A673 (cell line): ENCODE measurements at places on chromosomes 7 and 10. TPM values are rescaled to one million over a fixed set of nuclear protein-coding genes. Genes with fewer than 3 reads are reported as not detected.

DYNC1I1 gene
- total RNA-seq = 2.1 and 3.6 TPM in 2 replicates

MKI67 gene
- total RNA-seq = 242 and 249 TPM in 2 replicates

ELFN1 gene
- total RNA-seq = 0.09 TPM in 1 of 2 replicates, not detected in the other

DNA sequence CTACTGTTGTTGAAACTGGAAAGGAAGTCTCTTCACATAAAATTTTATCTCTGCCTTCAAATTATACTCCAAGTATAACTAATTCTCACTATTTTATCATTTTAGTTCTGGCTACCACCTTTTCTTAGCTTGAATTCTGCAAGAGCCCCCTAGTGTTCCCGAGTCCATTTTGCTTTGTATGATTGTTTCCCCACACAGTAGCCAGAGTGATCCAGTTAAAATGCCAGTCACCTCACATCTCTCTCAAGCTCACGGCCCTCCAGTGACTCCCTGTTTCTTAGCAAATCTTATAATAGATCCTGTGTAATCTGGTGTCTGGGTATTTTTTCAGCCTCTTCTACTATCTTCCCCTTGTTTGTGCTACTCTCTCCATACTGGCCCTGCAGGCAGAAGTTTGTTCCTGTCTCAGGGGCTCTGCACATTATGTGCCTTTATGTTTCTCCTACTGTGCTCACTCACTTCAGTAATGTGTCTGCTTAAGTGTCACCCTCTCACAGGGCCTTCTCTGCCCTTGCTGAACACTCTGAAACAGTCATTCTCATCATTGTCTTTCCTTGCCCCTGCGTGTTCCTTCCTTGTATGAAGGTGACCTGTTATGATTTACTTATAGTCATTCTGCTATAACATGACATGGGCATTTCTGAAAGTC is 8.9 kb downstream of the WAC start:
- H3K27me3 ChIP-seq = no peaks in the 10 kb centered on the region
- peaks cover 90% of the 10 kb centered on the region for H3K36me3 ChIP-seq
- no peaks in the 10 kb centered on the region for H3K4me1 ChIP-seq
- no peak overlapping the region for H3K27ac ChIP-seq

DNA sequence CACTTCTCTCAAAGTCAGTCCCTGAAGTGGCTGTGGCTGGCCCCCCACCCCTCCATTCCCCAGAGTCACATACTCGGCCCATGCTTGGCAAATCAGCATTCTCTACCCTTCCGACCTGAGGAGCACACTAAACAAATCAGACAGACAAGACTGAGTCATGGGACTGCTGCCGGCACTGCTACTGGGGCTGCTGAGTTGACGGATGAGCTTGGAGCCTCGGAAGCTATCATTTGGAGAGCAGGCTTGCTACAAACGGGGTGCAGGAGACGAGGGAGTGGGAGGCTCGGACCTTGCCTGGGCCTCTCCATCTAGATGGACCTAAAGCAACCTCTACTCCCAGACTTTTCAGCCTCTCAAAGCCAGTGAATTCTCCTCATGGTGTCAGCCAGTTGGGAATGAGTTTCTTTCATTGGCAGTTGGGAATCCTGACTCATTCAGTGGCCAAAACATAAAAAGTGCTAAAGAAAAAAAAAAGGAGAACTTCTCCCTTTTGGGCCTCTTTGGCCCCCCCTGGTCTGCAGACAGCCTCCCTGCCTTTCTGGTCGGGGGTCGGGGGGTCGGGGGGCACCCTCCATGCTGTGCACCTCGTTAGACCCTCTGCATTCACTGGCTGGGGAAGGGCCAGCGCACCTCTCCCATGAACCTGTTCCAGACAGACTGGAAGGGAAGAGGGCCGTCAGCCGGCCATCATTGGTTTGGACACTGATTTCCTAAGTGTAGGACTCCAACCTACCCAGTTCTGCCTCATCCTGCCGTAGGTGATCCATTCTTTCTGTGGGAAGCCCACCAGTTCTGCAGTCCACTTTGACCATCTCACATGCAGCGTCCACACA is 52.3 kb upstream of the COL13A1 start:
- no peaks in the 10 kb centered on the region for H3K27me3 ChIP-seq
- no peak overlapping the region for H3K4me3 ChIP-seq
- no peaks in the 10 kb centered on the region for H3K36me3 ChIP-seq
- no peak for DNase-seq
- H3K4me1 ChIP-seq = no peaks in the 10 kb centered on the region

DNA sequence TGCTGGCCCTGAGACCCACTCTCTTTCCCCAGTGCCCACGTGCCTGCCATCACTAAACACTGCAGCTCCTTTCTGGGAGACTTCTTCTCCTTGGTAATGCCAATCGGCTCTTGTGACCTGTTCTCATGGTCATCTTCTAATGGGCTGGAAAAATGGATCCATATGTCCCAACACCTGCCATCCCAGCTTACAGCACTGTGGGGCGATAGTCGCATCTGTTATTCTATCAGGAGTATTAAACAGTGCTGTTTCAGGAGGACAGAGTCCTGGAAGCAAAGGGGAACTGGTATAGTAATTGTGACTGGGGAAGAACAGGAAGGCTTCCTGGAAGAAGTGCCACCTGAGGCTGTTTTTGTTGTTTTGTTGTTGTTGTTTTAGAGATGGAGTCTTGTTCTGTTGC is 411.2 kb downstream of the GLRX3 start:
- DNase-seq = peak; percentile 42
- no peak overlapping the region for H3K27ac ChIP-seq
- H3K4me1 ChIP-seq = peaks cover 13% of the 10 kb centered on the region
- H3K4me3 ChIP-seq = no peak overlapping the region
- no peaks in the 10 kb centered on the region for H3K27me3 ChIP-seq

DNA sequence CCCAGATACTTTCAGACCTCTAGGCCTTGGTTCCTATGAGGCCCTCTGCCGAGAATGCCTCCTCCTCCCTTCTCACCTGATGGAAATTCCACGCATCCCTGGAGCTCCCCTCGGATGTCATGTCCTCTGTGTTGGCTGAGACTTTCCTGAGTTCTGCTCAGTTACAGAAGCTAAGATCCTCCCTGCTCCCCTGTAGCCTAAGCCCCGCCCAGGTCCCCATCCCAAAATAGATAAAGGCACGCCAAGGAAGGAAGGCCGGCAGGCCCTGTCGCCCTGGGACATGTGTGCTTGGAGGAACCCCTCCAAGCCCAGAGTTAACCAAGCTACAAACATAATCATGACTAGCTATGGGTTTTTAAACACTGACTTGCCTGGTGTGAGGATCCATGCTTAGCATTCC is 123.5 kb downstream of the SORBS1 start:
- no peak for DNase-seq
- H3K27ac ChIP-seq = no peak overlapping the region
- H3K4me3 ChIP-seq = no peak overlapping the region
- H3K4me1 ChIP-seq = no peaks in the 10 kb centered on the region
- peaks cover 11% of the 10 kb centered on the region for H3K27me3 ChIP-seq

- no peak overlapping the region for H3K27ac ChIP-seq
- no peaks in the 10 kb centered on the region for H3K36me3 ChIP-seq
- no peak for DNase-seq
- no peaks in the 10 kb centered on the region for H3K4me1 ChIP-seq
Measured at GRCh38 chr10:108427146-108427545, 1262.6 kb upstream of the SORCS1 start.

- DNase-seq = no peak
- H3K4me3 ChIP-seq = no peak overlapping the region
- no peaks in the 10 kb centered on the region for H3K27me3 ChIP-seq
Measured at GRCh38 chr7:127666602-127667001, 14.6 kb downstream of the SND1 start.
